ENCODE measurements at places on chromosomes 5 and 9.
A peak's percentile ranks its signal among the peaks of the same experiment; 100 is the strongest.

- DNase-seq = no peak
Measured at GRCh38 chr9:19939734-19940278, 151.0 kb upstream of the SLC24A2 start.

- no peak for DNase-seq
Measured at GRCh38 chr5:66669086-66669861, 73.1 kb downstream of the MAST4 start.

GRCh38 chr5:18079831-18080230 lies 445.6 kb downstream of the TAF11L14 start:
- DNase-seq = no peak

DNA sequence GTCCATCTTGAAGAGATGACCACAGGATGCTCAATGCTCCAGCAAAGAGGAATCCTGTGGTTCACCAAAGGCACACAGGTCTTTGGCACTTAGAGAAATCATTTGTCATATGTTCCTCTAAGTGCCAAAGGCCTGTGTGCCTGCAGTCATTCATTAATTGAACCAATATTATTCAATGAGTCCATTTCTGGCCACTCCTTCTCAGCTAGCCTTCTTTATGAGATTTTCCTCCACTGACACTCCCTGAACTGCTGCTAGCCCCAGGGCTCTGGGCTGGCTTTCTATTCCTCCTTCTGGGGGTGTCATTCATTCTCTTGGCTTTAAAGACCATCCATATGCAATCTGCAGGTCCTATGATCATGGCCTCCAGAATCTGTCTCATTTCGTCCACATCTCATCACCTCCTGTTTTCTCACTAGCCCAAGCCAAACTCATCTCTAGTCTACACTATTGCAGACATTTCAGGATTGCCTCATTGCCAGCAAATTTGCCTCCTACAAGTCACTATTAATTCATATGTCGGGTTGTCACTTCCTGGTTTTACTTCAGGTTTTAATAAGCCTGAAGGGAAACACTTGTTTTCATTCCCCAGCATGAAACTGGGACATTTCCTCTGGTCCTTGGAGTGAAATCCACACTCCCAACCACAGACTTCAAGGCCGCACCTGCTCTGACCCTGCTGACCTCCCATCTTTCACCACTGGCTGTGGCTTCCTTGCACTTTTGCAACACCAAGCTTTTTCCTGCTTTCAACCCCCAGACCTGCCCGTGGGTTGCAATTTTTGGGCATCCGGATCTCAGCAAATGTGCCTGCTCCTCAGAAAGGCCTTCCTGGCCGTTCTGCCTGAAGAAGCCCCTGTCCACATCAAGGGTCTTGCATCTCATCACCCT lies 35.1 kb downstream of the KCNIP1 start:
- DNase-seq = no peak

GRCh38 chr5:32686799-32687498 lies 24.2 kb upstream of the NPR3 start:
- DNase-seq = no peak

- DNase-seq = no peak
Measured at GRCh38 chr9:75628952-75629351, 261.5 kb upstream of the PCSK5 start.

DNA sequence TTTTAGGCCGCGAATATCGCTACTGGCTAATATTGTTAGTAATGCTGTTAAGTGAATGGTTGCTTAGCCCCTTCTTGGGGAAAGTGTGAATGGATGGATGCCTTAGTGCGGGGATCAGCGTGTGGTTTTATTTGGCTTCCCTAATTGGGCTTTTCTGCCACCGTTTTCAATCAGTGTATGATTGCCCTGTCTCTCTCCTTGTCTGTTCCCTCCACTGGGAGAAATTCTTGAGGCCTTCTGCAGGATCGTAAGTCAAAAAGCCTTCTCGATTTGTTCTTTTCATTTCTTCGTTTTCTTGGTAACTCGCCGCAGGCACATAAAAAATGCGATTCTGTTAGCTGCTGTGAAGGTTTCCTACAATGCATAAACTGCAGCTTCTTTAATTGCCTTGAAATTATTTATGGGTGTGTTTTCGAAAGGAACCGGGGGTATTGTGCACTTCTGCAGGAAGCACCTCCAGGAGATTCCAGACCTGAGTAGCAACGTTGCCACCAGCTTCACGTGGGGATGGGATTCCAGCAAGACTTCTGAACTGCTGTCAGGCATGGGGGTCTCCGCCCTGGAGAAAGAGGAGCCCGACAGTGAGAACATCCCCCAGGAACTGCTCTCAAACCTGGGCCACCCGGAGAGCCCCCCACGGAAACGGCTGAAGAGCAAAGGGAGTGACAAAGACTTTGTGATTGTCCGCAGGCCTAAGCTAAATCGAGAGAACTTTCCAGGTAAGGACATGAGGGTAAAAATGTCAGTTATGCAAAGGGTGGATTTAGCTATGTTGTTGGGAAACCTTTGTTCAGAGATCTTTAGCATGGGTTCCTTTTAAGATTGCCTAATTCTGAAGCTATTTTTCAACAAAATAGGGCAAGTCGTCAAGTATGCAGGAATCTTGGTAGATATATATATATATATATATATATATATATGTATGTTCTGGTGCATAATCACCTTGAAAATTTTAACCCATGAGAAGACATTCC lies 700 bp downstream of the SKP2 start:
- DNase-seq = no peak

GRCh38 chr5:111072949-111073682 lies 1.6 kb downstream of the TSLP start:
- no peak for DNase-seq

DNA sequence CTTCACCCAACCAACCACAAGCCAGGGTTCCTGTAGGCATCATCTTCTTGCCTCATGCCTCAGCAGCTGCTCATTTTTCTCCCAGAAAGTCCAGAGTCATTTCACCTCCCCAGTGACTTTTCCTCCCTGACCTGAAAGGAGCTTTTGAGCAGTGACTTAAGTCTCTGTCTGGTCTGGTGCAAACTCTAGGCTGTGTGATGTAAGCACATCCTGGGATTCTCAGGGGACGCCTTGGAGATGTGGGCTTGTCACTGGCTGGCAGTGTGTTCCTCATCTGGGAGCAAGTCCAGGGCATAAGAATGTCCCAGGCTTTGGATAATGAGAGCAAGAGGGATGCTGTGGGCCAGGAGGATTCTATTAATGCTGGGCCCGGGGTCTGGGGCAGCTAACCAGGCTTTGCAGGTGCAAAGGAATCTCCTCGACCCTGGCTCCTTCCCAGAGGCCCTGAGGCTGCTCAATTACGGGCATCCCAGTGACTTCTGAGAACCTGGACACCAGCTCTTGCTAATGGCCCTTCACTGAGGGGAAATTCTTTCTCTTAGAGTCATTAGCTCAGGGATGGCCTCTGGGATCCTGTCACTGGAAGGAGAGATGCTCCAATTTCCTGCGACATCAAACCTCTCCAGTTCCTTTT lies 211.0 kb upstream of the PANK3 start:
- no peak for DNase-seq

DNA sequence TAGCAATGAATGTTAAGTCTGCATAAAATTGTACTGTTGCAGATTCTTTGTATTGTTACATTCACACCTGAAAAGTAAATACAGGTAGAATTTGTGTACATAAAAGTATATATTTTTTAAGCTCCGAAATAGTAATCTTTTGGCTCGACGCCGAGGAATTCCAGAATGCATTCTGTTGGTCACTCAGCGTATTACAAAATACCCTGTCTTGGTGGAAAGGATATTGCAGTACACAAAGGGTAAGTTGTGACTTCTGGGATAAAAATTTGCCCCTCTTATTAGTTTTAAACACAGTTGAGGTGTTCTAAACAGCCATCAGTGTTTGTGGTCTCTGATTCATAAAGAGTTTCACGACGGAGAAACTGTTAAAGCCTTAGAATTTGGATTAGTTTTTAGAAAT lies 257.6 kb downstream of the ARHGEF28 start:
- no peak for DNase-seq

DNA sequence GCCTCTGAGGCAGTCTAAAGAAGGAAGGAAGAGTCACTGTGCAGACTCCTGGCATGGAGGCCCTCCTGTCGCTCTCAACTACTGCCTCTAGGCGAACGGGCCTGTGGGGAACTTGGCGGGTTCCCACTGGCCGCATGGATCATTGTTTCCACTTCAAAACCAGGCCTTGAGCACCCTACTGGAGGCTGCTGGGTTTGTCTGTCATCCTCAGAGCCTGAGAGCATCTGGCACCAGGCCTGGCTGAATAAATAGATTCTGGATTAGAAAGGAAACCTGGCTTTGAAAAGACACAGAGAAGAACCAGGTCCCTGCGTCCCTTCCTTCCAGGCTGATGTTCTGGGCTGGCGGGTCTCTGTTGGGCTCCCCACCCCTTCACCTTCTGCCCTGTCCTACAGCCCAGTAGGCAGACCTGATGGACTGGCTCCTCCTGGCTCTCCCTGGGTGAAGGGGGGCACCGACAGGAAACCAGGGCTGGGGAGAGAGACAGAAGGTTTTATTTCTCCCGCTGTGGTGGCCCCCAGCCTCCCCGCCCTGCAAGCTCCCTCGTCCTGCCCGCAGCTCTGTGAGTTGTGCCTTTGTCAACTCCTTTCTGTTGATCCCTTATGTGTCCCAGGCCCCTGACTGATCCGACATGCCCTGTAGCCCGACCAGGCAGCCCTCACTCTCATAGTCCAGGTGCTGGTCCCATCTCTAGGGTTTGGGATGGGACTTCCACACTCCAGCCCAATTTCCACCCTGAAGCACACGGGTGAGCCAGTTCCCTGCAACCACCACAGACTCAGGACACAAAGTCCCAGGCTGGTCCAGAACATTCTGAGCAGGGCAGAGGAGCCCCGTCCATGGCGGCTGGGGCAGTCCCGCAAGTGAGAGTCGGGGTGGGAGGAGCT lies 50.1 kb downstream of the ADAMTS2 start:
- DNase-seq = no peak

DNA sequence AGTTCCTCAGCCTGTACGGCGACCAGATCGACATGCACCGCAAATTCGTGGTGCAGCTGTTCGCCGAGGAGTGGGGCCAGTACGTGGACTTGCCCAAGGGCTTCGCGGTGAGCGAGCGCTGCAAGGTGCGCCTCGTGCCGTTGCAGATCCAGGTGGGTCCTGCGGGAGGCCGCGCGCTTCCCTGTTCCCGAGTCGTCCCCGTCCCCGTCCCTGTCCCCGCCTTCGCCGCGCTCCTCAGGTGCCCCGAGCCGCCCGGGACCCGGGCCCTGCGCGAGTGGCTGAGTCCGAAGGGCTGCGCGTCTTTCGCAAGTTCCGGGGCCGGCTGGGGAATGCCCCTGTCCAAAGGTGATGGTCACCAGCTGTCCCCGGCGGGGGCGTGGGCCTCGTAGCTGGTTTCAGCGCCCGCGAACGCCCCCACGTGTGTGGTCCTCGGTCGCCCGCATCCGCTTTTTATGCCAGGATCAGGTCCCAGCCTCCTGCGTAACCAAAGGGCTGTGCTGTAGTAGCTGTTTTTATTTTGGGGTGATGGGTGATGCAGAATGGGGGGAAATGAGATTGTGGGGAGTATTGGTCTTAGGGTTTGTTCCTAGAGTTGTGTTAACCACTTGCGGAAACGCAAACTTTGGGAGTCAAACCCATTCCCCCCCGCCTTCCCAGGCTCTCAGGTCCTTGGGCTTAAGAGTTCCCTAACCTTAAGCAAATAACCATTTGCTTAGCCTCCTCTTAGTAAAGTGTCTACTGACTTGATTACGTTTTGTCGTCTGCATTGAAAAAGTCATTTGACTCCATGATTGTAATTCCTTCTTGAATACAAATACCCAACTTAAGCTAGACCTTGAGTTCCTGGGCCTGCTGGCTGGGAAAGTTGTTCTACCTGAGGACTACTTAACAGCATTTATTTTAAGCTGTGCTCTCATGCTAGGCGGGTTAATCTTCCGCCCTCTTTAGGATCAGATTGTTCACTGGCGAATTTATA lies 663 bp downstream of the ISOC1 start:
- DNase-seq = peak; percentile 13

DNA sequence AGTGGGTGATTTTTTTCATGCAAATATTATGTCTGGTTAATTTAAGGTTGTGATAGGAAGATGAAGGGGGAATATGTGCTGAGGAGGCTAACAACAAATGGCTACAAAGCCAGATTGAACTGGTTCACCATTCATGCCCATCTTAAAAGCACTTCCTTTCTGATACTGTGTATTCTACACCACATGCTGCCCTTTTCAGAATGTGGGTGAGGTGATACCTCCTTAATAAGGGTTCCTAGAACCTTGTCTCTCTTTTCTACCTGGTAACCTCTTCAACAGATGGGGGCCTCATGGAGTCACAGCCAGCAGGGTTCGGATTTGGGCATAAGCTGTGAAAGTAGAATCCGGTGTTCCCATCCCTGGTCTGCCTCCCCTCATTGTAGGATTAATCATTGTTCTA lies 1064.0 kb upstream of the SEMA6A start:
- DNase-seq = no peak

GRCh38 chr5:173640156-173640804 lies 23.8 kb upstream of the BOD1 start:
- DNase-seq = no peak

DNA sequence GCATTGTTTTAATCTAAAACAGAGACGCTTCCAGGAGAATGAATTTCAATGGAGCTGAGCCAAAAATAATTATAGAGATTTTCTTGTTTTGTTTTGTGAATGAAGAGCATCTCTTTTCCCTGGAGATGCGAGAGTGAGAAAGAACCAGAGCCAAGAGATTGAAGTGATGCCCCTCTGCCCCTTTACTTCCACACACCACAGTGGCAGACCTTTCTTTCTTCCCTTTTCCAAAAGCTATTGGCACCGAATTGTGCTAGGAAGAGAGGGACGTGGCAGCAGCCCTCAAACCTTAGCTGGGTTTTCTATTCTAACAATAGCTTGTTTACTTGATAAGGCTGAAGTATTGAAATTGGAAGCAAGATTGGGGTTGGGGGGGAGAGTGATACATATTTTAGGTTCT lies 133.0 kb upstream of the TMEM161B start:
- no peak for DNase-seq

GRCh38 chr5:155013526-155013925 lies at the start of gene KIF4B:
Gene KIF4B, plus strand, starts transcription at chr5:155013755. Its CDS starts 105 bp downstream, at chr5:155013860.
- DNase-seq = no peak

GRCh38 chr9:137317718-137318511 lies 15.8 kb upstream of the NRARP start:
- DNase-seq = no peak

- DNase-seq = no peak
Measured at GRCh38 chr5:160274483-160274931, 37.9 kb downstream of the CCNJL start.

GRCh38 chr5:50553560-50553984 lies 112.5 kb upstream of the EMB start:
- DNase-seq = no peak

DNA sequence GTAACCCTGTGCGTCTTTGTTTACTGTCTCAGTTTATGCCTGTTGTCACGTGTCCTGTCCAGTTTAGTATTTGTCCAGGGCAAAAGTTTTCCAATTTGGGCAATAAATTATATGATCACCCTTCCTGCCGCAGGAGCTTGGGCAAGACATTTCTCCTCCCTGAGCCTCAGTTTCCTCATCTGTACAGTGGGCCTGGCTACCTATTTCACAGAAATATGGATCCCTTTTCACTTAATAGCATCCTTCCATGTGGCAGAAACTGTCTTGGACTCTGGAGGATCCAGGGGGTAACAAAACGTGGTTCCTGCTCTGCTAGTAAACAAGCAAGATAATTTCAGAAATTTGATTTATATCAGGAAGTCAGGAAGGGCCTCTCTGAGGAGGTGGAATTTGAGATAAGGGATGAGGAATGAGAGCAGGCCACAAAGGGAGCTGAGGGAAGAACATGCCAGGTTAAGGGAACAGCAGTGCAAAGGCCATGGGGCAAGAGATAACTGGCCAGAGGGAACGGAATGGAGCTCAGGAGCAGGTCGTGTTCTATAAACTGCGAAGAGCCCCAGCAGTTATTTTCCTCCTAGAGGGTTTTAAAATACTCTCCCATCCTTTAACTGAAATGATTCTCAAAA lies 15.1 kb upstream of the PPARGC1B start:
- no peak for DNase-seq

Data from stimulated activated CD8-positive, alpha-beta memory T cell treated with anti-CD3 and anti-CD28 coated beads, Interleukin-2, amount 100 ng/mL, for 1 hour (primary cell).